ENCODE measurements at places on chromosomes 5 and 9.

- no peak for DNase-seq
Measured at GRCh38 chr5:93257616-93258015, 323.4 kb downstream of the NR2F1-AS1 start.

GRCh38 chr5:4015709-4016108, 420.1 kb downstream of the IRX1 start:
- no peak for DNase-seq

- DNase-seq: peak; percentile 80
Measured at GRCh38 chr9:120235081-120235480, 344.9 kb downstream of the CDK5RAP2 start.

DNA sequence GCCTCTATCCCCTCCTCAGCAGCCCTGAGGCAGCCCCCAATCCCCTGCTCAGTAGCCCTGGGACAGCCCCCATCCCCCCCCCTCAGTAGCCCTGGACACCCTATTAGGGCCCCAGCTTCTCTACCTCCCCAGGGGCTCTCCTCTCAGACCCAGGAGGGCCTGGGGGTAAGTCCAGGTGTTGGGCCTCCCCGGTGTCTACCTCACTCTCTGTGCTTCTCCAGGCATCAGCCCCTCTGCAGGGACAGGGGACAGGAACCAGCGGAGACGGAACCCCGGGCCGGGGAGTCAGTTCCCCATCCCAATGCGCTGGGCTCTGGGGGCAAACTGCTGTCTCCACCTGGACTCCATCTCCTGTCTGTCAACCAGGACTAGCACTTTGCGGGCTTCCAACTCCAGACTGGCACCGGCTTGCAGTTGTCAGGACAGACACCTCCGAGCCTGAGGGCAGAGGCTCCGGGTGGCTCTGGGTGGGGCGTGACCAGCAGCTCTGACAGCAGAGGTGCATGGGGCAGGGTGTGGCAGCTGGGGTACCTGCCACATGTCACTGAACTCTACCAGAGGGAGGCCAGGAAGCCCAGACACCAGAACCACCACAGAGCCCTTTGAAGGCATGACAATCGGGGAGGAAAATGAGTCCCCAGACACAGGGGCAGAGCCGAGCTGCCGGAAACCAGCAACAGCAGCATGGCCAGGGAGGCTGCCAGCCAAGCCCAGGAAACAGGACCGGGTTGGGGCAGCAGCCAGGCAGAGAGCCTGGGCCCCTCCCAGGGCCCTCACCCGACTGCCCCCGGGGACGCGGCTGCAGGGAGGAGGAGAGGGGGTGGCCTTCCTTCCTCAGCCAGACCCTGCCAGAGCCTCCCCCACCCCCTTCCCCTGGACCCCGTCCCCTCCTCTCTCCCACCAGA, 17.7 kb upstream of the UBAC1 start:
- DNase-seq: no peak

GRCh38 chr9:69535286-69535832, 136.8 kb downstream of the APBA1 start:
- DNase-seq: no peak

GRCh38 chr5:171678646-171679045, 107.0 kb upstream of the SMIM23 start:
- DNase-seq: no peak

- DNase-seq: no peak
Measured at GRCh38 chr9:113918697-113919350, 42.7 kb downstream of the ZNF618 start.

- DNase-seq: no peak
Measured at GRCh38 chr5:50715001-50715400, 48.6 kb downstream of the PARP8 start.

GRCh38 chr9:136437430-136437829, 2.2 kb downstream of the INPP5E start:
- no peak for DNase-seq

- DNase-seq: no peak
Measured at GRCh38 chr5:761854-762710, 22.4 kb downstream of the ZDHHC11B start.

- DNase-seq: no peak
Measured at GRCh38 chr5:157888814-157889532, 30.0 kb upstream of the CLINT1 start.

GRCh38 chr9:70049236-70049635, 5.6 kb downstream of the MAMDC2 start:
- DNase-seq: no peak

GRCh38 chr5:94618029-94618492, 343 bp downstream of the KIAA0825 start:
- peak; percentile 3 for DNase-seq

DNA sequence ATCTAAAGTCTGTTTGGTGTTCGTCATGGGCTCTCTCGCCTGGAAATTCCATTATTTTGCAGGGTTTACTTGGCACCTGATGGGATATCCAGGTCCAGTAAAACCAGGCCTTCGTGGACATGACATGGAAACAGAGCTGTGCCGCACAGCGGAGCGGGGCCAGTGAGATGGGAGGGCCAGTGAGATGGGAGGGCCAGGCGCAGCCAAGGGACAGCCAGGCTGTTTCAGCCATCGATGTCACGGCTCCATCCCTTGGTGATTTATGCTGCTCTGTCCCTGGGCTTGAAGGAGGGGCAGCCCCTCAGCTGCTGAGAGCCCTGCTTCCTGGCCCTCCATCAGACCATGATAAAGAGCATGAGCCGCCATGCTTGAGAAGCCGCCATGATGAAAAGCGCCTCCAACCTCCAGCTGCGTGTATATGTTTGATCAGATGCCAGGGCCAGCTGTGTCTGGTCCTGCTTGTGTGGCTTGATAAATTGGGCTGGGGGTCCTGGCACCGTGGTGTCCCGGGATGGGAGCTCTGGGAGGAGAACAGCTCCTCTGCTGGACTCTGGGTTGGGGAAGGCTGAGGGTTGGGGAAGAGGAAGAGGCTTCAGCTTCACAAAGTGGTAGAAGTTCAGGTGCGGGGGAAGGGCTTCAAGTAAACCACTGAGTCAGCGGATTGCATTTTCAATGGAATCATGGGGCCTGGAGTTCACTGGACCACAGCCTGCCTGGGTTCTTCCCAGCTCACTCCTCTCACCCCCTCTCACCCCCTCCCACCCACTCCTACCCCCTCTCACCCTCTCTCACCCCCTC, 6.1 kb upstream of the COL5A1 start:
- DNase-seq: no peak

GRCh38 chr5:96432216-96433065, 607 bp downstream of the PCSK1 start:
- peak; percentile 28 for DNase-seq

DNA sequence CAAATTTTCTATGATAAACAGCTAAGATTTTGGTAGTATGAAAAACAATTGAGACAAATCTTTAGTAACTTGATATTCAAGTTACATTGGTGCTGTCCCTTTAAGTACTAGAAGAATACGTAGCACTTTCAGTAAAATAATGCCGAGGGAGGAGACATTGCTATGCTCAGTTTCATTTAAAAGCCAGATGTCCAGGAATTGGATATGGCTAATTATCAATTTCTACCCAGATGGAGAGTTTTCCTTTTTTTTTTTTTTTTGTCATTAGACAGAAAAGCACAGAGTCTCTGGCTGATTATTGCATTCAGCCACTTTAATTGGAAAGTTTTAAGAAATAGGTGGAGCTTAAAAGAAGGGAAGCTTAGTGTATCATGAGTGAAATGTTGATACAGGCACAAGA, 40.4 kb upstream of the APC start:
- peak; percentile 56 for DNase-seq

GRCh38 chr9:113712053-113712452, 164.1 kb upstream of the ZNF618 start:
- DNase-seq: no peak

DNA sequence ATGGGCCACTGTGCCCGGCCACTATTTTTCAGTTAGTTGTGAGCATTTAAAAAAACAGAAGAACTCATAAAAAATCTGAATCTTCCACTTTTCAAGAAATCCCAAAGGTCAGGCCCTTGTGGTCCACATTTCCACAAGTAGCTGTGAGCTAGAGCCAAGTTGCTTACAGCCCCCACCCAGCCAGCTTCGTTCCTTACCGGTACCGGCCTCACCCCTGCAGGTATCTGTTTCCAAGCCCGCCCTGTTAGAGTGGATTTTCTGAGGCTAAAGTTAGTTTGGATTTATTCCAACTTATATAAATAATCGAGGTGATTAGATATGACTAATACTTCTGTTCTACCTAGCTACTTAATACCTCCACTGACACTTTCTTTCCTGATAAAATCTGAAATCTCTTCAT, 81.0 kb downstream of the F2RL2 start:
- DNase-seq: no peak

GRCh38 chr5:167511276-167511675, 780.2 kb upstream of the WWC1 start:
- DNase-seq: no peak

DNA sequence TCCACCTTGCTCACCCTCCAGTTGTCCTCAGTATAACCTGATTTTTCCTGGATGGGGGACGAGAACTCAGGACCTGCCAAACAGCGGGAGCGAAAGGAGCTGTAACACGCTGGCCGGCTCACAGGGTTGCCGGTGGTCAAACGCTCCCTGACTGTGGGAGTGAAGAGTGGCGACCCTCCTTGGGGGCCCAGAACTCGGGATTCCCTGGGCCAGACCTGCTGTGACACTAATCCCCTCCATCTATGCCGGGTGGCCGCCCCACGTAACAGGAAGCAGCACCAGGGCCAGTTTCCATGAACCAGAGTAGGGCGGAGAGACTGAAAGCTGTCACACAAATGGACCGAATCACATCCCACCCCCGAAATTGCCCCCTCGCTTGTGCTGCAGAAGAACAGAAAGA, 1809.2 kb upstream of the ACO1 start:
- no peak for DNase-seq

DNA sequence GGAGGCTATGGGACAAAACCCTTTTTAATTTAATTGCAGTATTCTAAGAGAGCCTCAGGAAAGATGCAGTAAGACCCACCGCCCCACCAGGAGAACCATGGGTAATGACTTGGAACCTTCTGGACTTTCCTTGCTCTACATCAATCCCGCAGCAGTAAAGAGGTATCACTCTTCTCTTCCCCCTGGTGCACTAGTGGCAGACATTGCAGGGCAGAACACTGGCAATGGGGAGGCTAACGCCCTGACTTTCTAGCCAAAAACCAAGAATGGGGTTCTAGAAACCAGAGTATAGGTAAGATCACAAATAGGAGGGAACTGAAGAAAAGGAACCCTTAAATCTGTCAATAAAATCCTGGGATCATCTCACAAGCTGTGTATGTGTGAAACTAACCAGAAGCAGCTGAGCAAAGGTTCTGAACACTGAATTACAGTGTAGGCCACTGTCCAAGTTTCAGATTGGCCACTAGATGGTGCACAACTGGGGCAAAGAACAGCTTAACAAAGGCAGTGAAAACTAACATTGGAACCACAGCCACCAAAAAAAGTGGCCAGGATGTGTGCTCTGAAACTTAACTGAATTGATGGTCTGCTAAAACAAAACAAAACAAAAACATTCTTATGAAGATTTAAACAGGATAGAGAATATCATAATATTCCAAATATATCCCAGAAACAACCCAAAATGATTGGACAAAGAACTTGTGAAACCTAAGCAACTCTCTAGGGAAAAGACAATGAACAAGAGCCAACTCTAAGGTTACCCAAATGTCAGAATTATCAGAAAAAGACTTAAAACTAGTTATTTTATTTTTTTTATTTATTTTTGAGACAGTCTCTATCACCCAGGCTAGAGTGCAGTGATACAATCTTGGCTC, 6.6 kb upstream of the FAM151B start:
- DNase-seq: peak; percentile 67

DNA sequence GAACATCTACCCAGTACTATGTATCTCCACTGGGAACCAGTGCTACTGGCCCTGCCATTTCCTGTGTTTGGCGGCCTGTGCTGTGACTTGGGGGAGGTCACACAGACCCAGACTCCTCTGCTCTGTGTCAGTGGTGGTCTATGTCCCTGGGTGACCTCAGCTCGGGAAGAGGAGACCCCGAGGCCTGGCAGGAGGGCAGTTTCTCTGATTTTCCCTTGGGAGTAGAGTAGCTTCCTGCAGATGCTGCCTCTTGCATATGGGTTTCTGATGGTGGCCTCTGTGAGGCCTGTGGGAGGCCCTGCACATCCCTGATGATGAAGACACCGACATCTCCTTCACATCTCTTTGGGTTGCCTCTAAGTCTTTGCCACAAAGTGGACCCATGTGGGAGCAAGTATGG, 13.0 kb upstream of the SMIM32 start:
- DNase-seq: no peak

GRCh38 chr5:15321776-15322175, 178.2 kb upstream of the FBXL7 start:
- no peak for DNase-seq

DNA sequence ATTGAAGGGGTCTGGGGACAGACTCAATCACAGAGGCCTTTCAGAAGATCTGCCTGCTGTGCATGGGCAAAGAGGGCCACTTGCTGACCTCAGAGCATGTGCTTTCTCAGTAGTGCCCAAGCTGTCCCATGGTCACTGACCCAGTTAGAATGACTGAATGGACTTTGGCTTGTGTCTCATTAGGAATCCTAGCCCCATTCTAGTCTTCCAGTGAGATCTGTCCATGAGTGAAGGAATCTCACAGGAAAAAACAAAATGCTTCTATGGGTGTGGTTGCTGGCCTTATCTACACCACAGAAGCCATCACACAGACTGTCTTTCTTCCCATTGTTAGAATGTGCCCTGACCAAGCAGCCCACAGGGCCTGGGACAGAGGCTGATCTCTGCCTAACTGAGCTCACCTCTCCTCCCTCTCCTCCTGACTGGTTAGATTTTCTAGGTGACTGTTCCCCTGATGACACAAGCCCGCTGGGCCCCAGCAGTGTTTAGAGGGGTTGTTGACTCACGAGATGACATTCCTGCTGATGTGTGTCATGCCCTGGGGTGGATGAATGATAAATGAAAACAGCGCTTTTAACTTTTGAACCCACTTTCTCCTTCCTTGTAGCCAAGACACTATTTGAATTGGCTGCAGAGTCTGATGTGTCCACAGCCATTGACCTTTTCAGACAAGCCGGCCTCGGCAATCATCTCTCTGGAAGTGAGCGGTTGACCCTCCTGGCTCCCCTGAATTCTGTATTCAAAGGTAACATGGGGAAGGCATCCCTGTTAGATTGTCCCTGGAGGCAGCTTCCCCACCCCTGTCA, 24.8 kb downstream of the TGFBI start:
- DNase-seq: no peak

DNA sequence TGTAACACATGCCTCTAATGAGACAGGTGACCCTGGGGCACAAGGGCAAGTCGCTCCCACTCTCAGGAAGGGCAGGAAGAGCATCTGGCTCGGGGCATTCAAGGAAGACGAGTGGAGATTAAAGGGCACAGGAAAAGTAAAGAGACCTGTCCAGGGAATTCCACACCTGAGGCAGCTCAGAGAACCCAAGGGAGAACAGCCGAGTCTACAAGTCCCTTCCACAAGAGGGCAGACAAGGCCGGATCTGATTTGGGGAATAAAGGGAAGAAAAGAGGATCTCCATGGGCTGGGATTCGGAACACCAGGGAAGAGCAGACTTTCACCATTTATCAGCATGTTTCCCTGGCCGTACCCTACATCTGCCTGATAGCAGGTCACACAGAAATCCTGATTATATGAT, 28.1 kb downstream of the GPX3 start:
- no peak for DNase-seq

GRCh38 chr5:56696900-56697299, 118.4 kb upstream of the MAP3K1 start:
- no peak for DNase-seq

GRCh38 chr5:168676501-168676900, 97.3 kb upstream of the PANK3 start:
- no peak for DNase-seq

All from NCI-H1694 treated with DMSO at 0.1 percent for 48 hours (cell line).